ENCODE measurements at places on chromosomes 13 and 19. TPM values are rescaled to one million over a fixed set of nuclear protein-coding genes. Genes with fewer than 3 reads are reported as not detected.

DNA sequence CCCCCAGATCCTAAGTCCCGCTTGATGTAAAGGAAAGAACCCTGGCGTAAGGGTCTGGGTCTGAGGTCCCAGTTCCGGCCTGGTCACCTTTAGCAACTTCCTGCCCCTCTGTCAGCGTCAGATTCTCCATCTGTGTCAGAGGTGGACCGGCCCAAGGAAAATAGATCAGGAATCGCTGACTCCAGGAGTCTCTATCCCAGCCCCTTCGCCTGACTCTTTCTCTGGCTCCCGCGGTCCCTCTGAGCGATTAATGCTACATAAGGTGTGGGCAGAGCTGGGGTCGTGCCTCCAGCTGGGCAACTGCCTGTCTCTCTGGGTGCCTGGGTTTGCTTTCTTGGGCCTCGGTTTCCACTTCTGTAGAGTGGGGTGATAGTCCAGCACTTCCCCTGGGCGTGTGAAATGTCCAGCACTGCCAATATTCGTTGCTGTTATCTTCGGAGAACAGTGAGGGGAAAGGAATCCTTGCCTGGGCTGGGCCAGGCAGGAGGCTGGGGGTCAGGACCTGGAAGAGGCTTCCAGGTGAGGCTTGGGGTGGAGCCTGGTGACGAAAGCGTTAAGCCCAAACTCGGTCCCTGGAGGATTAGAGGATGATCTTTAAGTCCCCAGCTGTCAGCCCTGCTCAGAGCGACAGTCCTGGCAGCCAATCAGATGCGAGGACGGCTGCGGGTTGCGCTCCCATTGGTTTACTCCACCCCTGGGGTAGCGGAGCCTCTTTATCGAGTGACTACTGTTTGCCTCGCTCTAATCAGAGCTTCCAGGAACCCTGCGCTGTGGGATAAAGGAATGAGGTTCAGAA, 767 bp downstream of the ABCA7 start:
- DNase-seq, result peak; percentile 93

DNA sequence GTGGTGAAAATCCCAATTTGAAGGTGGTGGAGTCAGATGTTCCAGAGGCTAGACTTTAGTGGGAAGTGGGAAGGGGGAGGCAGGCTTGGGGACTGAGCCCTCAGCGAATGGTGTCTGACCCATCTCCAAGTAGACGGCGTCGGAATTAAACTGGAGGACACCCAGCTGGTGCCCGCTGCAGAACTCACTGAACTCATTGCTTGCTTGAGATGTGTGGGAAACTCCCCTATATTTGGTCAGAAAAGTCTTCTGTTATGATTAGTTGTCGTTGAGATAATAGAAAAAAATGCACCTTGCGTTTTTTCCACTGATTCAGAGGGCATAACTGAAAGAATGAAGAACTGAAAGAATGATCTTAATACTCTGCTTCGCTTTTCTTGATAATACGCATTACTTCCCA, 871 bp upstream of the ZNF583 start:
- DNase-seq, result peak; percentile 39

DNA sequence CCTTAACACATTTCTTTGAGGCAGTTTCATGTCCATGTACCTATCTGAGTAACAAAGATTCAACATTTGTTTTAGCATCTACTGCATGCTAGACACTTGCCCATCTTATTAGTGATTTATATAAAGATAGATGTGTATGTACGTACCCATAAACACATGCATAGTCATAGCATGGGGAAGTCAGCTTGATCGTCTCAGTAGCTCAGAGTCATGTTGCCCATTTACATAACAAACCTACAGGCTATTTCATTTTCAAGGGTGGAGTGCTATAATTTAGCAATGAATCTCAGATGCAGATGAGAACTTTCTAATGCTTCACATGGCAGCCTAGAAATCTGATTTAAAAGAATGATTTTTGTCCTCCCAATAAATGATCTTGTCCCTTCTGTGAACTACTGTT, 23.5 kb downstream of the FLT1 start:
- DNase-seq, result no peak

DNA sequence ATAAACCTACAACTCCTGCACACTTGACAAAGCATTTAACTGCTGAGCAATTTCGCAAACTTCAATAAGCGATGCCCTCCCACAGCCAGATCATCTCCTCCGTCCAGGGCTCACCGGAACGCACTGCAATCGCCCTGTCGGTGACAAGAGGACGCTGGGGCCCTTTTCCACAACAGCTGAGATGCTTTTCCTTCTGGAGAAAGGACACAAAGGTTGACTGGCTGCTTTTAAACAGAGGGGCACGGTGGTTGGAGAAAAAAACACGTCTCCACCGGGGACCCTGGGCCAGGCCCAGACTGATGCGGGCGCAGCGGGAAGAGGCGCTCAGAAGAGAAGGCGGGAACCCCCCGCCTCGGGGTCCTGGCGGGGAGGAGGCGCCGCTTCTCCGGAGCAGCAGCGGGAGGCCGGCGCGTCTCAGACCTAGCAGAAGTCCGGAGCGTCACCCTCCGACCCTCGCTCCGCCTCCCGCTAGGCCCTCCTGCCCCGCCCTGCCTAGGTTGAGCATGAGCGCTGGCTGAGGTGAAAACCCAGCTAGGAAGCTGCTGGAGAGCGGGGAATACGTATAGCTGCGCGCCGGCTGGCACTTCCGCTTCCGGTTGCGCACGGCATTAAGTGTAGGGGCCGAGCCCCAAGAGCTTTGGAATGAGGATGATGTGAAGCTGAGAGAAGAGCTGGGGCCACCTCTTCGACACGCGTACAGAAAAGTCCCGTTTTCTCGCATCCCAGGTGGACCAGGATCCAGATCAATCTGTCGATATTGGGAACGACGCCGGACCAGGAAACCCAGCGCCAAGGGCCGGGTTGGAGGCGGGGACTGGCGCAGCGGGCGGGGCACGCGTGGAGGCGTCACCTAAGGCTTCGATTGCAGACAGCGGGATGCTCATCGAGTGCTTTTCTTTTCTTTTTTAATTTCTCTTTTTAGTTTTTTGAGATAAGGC, at the start of gene ZNF846:
TSS of gene ZNF846 (minus strand) at position 564 of the 938 bp plus-strand sequence. CDS start 3,788 bp downstream, outside the sequence.
- DNase-seq, result peak; percentile 96

GRCh38 chr13:75915066-75915465, 278.9 kb downstream of the LMO7 start:
- no peak for DNase-seq

GRCh38 chr13:99197117-99197651, 3.5 kb upstream of the UBAC2 start:
- DNase-seq, result no peak

The CEACAM8 gene
- not detected for total RNA-seq

The ZNF578 gene
- total RNA-seq, result 2.8 TPM

The NBEA gene
- total RNA-seq, result 2.2 TPM

The FCGBP gene
- total RNA-seq, result not detected
